ENCODE measurements at places on chromosomes 12 and 14. TPM values are rescaled to one million over a fixed set of nuclear protein-coding genes. Genes with fewer than 3 reads are reported as not detected.

The CACNA1C gene
- 11.4 TPM for total RNA-seq

The VRTN gene
- total RNA-seq, result not detected

The PCK2 gene
- total RNA-seq, result 33.9 TPM

The BMAL2 gene
- 23.9 TPM for total RNA-seq

The GNS gene
- total RNA-seq, result 249 TPM

The LGR5 gene
- not detected for total RNA-seq

The IFNG-AS1 gene
- total RNA-seq, result not detected
